ENCODE measurements at places on chromosomes 2 and 18.
A peak's percentile ranks its signal among the peaks of the same experiment; 100 is the strongest.

- no peak for DNase-seq
Observed at GRCh38 chr2:196131384-196131937, 39.9 kb downstream of the STK17B start.

- DNase-seq: no peak
Observed at GRCh38 chr18:61076986-61077385, 256.2 kb upstream of the CDH20 start.

DNA sequence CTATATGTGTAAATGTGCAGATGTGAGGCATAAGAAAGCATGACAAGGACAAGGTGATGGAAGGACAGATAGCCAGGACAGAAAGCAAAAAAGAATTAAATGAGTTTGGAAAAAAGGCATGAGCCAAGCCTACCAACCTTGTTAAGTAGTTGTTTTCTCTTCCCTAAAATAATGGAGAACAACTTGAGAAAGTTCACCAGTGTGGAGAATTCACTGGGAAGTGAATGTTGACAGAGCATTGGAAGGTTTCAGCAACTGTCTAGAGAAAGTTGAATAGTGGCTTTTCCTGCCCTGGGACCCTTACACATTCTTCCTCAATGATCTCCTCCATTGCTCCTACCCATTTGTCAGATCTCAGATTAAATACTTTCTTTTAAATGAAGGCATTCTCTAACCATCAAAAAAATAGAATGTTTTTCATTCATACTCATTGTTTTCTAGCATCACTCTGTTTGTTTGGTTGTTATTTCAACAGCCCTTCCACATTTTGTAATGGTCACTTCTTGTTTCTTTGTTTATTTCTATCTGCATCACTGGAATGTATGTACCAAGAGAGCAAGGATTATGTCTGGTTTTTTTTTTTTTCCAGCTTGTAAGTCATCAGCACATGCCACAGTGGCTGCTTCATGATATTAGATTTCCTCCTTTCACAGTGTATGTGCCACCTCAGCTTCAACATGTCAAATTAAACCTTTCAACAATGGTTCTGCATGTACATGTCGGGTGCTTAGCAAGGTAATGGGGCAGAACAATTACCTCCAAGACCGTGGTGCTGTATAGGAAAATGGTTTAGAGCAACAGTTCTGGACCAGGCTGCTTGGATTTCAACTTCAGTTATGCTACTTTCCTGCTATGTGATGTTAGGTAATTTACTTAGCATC lies 586.0 kb upstream of the VRK2 start:
- no peak for DNase-seq

GRCh38 chr2:99406137-99406536 lies 68.9 kb downstream of the EIF5B start:
- no peak for DNase-seq

- no peak for DNase-seq
Observed at GRCh38 chr2:232028631-232029030, 67.1 kb downstream of the DIS3L2 start.

DNA sequence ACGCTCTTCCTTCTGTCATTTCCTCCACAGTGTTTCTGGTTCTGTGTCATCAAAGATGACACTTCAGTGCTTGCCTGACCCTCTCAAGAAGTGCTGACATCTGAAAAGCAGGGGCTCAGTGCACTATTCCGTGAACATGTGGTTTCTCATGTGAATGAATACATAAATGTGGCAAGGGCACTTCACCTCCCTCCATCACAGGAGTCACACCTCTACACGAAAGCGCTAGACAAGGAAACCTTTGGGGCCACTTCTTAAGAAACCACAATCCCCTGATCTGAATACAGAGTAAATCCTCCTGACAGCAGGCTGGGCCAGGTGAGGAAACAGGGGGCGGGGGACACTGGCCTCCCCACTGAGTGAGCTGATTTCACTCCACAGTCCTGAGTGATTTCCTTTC lies 145.8 kb upstream of the ACAA2 start:
- DNase-seq: no peak

- no peak for DNase-seq
Observed at GRCh38 chr18:45726603-45727002, 2.6 kb downstream of the SLC14A1 start.

- no peak for DNase-seq
Observed at GRCh38 chr2:31894656-31895055, 116.2 kb downstream of the MEMO1 start.

DNA sequence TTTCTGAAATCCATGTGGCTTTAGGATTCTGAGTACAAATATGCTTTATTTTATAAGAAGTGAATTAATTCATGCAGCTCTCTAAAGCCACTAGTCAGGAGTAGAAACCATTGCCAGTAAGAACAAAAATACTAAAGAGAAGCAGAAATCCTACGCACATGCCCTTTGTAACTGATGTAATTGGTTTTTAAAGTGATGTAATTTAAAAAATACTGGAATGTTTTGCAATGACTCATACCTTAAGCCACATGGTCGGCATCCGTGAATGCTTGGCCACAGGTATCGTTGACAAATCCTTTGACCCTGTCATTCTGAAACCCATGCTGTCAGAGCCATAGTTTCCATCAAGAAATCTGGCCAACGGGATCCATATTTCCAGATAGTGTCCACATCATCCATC lies 213.3 kb downstream of the ACKR3 start:
- DNase-seq: no peak

DNA sequence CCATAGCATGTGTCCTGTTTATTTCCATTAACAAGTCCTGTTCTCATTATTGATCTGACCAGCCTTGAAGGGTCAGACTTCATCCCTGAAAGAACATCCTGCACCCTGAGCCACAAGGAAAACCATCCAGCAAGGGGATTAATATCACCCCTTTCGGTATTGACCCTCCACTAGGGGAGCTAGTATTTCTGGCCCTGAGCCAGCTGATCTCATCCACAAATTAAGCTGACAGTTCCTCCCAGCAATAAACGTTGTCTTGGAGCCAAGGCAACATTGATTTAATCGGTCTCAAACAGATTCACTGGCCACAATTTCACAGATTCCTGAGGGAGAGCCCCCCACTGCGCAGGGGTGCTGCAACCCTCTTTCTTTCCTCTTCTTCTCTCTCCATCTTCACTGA lies 353.1 kb upstream of the FANCL start:
- DNase-seq: no peak

DNA sequence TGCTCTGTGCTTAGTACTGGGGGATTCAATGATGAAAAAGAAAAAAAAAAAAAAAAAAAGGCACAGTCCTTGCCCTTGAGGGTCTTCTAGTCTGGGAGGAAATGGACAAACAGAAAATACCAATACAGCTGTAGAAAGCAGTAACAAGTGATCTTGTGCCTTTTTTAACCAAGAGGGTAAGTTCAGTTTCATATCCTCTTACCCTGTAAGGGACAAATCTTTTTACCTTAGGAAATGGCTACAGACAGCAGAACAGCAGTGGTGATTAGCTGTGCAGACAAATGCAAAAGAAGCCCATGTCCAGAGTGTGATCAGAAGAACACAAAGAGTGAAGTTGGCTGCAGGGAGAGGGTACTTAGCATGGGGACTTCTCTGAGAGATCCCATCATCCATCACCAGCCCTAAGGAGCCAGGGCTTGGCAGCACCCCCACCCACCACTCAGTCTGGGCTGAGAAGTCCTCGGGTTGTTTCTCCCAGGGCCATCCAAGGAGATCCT lies 102.9 kb downstream of the ALPK2 start:
- no peak for DNase-seq

DNA sequence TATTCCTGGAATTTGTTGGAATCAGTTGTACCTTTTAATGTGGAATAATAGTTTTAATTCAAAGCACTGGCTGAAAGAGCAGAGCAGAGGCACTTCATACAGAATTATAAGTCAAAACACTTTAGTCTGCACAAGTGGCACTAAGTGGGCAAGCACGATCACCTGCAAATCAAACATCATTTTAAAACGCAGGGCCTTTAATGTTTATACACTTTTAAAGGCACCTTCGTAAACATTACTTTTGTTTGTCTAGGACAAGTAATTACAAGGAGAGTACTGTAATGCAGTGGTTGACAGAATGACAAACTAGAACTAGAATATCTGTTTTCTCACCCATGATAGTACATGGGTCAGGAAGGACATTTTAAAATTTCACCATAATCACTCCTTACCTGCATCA lies 36.4 kb downstream of the LANCL1 start:
- DNase-seq: no peak

DNA sequence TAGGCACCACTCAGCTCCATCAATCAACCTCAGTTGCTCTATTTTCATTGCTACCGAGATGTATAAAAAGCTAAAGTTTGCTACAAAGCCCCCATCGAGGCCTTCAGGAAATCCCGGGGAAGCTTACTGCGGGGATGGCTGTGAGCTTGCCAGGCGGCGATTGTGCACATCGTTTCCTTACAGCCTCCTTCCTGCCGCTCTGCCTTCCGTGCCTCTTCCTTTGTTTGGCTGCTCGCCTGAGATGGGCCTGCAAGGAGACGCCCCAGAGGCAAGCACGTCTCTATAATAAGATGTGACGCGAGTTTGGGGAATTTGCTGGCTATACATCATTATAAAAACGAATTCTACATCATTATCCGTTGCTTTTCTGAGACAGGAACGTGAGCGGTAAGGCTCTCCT lies 41.6 kb downstream of the DHRS9 start:
- no peak for DNase-seq

DNA sequence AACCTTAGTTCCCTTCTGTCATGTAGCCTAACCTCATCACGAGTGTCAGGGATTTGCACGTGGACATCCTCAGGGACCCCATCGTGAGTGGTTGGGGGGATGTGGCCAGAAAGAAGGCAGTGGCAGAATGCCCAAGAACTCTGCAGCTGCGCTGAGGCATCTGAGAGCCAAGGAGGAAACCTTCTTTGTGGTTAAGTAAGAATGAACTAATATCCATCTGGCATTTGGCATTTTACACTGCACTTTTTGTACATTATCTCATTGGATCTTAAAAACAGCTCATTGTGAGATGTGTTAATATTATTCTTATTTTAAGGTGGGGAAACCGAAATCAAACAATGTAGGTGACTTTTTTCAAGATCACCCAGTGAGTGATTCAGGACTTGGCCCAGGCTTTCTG lies 32.6 kb upstream of the APCDD1 start:
- no peak for DNase-seq

GRCh38 chr2:131034122-131035051 lies 58.9 kb downstream of the FAM168B start:
- peak; percentile 48 for DNase-seq

- peak; percentile 31 for DNase-seq
Observed at GRCh38 chr2:20111311-20112131, 60.1 kb upstream of the LAPTM4A start.

- no peak for DNase-seq
Observed at GRCh38 chr18:26806224-26806623, 59.3 kb downstream of the AQP4 start.

GRCh38 chr2:71725836-71726235 lies 272.5 kb downstream of the DYSF start:
- no peak for DNase-seq

DNA sequence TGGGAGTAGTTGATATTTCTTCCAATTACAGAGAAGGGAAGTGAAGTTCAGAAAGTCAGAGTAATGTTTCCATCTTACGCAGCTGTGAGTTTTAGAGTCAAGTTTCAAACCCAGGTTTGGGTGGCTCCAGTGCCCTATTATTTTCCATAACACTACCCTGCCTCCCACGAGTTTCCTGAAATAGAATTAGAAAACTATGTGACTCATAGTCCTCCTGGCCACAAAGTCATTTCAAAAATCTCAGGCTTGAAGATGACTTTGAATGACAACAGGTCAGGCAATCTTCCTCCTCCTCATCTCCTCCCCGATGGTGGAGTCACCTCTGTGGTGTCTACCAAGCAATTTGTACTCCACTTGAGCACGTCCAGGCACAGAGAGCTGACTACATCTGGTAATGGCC lies 212.3 kb upstream of the TRIB2 start:
- DNase-seq: no peak

GRCh38 chr2:178363252-178363651 lies 87.7 kb downstream of the PRKRA start:
- DNase-seq: peak; percentile 67

DNA sequence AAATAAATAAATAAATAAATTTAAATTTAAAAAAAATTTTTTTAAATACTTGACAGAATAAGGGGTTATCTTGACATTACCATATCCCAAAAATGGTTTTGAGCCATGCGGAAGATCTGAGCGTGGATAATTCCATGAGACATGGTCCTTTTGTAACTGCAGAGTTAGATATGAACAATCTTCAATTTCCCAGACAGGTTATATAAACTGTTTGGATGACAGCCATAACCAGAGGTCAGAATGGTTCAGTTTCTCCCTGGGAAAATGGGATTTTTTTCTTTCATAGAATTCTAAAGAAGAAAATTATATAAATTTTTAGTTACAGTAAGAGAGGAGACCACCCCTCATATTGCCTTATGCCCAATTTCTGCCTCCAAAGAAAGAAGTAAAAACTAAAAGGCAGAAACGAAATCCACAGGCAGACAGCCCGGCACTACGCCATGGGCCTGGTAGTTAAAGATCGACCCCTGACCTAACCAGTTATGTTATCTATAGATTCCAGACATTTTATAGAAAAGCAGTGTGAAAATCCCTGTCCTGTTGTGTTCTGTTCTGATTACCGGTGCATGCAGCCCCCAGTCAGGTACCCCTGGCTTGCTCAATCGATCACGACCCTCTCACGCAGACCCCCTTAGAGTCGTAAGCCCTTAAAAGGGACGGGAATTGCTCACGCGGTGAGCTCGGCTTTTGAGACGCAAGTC lies 3.0 kb downstream of the GALM start:
- no peak for DNase-seq

DNA sequence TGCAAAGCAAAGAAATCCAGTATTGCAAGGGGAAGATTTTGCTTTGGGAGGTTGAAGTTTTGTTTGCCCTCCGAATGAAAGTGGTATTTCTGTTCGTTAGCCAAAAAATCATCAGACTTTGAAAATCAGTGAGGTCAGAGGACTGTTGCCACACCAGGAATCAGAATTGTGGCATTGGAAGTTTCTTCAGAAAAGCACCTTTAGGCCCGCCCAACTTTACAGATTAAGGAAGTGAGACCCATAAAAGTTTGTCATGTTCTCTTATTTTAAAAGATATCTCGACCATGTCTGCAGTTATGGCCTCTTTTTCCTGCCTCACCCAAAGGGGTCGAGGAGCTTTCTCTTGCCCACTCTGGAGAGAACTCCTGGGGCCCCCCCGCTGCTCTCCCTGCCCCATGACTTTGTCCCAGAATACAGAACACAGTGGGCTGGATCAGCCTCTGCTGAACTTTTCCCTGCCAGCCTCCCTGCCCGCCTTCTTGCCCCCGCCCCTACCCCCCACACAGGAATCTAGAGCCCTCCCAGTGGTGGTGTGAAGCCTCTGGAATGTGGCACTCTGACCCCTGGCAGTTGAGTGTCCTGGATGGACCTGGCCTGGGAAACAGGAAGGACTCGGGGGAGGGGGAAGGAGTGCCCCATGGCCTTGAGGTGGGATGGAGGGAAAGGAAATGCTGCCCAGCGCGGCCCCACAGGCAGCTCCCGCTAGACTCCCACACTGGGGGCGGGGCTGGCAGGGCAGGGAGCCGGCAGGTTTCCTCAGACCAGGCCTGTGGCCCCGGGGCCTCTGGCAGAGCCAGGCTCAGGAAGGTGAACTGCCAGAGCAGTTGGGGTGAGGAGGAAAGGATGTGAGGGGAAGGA lies 25.3 kb downstream of the CRIM1 start:
- no peak for DNase-seq

Data from right lobe of liver (tissue), 6 donors.